ENCODE measurements at places on chromosomes 6 and 20.

DNA sequence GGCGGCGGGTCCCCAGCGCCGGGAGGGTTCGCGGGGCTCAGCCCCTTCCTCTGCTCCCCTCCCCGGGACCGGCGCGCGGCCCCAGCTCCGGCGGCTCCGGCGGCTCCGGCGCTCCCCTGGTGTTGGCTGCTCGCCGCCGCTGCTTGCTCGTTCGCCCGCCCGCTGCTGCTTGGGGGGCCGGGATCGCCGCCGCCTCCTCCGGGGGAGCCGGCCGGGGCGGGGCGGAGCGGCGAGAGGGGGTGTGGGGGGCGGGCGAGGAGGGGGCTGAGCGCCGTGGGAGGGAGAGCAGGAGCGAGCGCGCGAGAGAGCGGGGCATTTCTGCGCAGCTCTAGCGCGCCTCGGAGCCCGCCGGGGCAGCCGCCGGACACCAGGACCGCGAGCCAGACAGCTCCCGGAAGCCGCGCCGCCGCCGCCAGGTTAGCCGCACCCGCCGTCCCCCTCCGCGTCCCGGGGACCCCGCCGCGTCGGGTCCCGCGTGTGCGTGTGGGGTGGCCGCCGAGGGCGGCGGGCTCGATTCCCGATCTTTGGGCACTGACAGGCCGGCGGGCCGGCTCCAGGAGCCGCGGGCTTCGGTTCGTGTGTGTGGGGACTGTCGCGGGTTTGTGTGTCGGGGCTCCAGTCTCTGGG, 62.0 kb upstream of the EPB41L1 start:
- peak; percentile 8 for DNase-seq

DNA sequence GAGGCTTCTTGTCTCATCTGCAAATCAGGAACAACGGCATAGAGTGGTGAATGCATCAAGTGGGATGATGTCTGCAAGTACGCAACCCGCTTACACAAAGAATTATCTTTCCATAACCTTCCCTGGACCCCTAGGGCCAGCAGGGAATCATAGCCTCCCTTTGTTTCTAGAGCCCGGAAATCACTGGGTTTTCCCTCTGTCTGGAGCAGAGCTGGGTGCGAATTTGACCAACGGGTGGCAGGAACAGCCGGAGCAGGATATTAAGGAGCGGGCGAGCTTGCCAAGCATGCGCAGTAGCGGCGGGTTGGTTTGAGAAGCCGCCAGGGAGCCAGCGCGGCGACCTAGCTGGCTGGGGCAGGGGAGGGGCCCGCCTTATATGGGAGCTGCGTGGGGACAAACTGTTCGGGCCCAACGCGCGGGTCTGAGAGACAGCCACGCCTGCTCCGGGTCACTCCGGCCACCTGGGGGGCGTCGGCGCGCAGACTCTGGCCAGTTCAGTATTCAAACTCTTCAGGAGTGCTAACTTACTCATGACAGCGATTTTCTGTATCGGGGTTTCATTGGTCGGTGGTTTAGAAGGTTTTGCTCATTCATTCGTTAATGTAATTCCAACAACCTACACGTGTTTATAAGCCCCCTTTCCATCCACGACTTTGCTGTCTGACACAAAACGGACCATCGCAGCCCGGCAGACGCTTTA, 1.6 kb upstream of the KIF16B start:
- peak; percentile 16 for DNase-seq

GRCh38 chr6:30573113-30573512, 1.9 kb downstream of the ABCF1 start:
- DNase-seq: no peak

DNA sequence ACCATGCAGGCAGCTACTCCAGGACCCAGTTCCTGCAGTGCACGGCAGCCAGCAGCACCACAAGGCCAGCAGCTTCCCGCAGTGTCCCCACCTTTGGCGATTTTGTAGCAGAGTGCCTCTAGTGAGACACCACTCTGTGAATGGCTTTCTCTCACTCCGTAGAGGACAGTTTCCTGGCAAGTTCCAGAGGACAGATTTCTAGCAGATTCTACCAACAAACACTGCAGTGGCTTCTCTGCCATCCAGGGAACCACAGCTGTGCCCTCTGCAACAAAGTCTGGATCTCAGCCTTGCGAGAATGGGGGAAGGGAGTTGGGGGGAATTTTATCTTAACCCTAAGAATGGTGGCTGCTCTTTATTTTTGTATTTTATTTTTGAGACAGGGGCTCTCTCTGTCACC, 28.7 kb downstream of the SNHG17 start:
- DNase-seq: no peak

DNA sequence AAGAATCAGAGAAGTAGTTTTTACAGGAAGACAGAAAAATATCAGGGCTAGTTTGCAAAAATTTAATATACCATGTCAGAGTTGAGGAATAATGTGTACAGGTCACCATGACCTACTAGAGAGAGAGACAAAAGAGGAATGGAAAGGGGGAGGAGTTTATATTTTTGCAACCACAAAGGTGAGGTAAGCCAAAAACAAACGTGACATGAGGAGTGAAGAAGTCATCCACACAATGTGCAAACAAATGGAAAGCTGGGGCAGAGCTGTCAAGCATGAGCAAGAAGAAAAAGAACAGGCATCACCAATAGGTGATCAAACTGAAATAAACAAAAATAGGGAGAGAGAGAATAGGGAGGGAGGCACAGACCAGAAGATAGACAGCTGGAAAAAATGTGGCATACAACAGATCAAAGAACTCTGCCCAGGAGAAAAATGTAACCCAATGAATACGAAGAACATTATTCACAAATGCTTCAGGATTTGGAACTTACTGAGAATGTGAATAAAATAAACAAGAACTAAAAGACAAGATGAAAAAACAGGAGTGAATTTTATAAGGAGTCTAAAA, 15.5 kb downstream of the RARS2 start:
- no peak for DNase-seq

DNA sequence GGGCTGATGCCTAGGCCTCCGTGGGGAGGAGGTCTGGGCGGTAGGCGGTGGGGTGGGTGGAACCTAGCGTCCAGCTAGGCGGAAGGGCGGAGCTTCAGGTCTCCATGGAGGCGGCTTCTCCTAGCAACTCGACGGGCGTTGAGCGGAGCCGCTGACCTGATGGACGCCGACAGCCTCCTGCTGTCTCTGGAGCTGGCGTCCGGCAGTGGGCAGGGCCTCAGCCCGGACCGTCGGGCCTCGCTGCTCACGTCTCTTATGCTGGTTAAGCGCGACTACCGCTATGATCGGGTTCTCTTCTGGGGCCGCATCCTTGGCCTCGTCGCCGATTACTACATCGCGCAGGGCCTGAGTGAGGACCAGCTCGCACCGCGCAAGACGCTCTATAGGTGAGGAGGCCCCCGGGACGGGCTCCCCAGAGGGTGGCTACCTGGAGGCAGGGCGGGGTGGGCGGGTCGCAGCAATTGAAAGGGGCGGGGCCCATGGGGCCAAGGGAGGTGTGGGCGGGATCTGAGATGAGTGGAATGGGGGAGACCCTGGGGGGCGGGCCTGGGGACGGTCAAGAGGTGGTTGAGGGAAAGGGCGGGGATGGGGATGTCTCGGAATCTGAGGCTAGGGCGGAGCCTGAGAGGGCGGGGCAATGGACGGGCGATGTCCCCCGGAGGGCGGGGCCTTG, at the start of gene RSPH9:
RSPH9 (plus strand) TSS at position 97 of the 673 bp plus-strand sequence; CDS start at position 160, 63 bp downstream.
- DNase-seq: no peak

DNA sequence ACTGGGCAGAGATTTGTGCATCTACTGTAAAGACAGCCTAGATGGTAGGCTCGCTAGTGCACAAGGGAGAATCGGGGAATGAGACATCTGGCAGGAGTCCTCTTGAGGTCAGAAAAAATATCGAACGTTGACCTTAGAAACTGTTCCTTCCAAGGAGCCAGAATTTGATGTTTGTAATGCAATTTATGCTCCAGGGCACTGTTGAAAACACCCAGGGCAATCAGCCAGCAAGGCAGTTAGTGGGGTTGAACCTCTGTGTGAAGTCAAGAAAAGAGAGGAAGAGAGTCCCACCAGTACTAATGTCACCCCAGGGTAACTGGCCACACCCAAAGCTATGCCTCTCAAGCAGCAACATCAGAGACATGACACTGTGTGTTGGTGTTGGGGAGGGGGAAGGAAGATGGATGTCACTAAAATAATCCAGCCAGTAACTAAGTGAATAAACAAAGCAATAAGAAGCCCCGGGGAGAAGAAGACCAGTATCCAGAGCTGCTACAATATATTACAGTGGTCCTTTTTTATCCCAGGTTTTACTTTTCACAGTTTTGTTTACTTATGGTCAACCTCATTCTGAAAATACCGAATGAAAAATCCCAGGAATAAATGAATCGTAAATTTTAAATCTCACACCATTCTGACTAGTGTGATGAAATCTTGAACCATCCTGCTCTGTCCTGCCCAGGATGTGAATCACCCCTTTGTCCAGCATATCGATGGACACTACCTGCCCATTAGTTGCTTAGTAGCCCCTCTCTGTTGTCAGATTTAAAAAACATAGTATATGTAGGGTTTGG, 32.9 kb upstream of the PDE10A start:
- DNase-seq: no peak

DNA sequence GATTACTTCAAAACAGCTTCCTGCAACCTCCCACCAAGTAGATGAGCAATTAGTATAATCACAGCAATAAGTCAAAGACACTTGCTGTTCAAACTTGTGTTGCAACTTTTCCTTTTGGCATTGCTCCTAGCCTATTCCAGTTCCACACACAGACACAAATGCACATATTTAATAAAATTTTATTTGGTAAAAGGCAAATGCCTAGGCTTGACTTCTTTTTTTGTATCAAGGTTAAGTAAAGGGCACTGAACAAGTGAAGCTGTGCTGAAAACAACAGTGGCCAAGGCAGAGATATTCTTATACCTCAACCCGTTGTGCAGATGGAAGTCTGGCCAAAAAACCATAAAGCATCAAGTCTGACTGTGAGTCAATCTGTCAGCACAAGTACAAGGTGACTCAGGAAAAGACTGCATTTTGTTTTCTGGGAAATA, 708.4 kb upstream of the CITED2 start:
- no peak for DNase-seq

- no peak for DNase-seq
These were observed 86.7 kb downstream of the TNFAIP3 start for GRCh38 chr6:137953761-137954160.

DNA sequence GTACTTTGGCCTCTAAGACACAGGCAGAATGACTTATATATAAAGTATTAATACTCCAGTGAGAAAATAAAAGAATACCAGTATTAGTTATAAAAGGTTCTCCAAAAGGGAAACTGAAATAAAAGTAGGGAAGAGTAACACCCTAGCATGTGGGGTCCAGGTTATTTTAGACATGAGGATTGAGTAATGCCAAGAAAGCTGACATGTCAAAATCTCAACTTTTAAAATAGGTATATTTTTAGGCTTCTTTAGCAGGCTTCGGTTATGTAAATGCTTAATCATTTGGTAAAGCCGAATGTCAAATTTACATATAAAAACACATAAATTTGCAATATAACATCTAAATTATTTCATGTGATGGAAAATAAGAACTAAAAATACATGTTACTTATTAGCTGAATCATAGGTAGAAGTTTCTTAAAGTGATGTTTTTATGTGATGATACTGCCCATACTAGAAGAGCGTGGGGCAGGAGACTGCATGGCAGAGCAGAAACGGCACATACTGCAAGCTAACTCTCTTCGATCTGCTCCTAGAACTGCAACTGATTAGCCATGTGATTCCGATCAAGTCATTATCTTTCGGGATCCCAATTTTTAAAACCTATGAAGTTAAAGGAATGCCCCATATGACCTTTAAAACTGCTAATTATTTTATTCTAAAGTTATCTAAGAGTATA, 129.4 kb upstream of the DST start:
- no peak for DNase-seq

- no peak for DNase-seq
These were observed 59.2 kb downstream of the AKAP12 start for GRCh38 chr6:151299011-151299410.

DNA sequence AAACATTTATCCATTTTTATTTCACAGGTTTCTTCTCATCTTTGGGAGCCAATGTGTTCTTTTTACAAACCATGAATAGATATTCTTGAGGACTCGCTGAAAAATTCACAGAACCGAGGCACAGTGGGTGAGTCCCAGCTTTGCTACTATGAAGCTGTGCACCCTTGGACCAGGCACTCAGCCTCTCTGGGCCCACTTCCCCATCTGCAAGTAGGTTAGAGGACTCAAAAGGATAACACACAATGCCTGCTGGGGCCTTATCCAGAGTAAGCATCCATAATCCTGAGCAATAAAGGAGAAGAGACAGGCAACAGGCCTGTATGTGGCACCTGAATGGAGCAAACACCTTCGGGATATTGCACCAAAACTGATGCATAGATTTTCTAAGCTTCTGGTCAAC, 153.3 kb downstream of the PREX1 start:
- no peak for DNase-seq

- DNase-seq: no peak
These were observed 350.9 kb upstream of the NRSN1 start for GRCh38 chr6:23775127-23775526.

DNA sequence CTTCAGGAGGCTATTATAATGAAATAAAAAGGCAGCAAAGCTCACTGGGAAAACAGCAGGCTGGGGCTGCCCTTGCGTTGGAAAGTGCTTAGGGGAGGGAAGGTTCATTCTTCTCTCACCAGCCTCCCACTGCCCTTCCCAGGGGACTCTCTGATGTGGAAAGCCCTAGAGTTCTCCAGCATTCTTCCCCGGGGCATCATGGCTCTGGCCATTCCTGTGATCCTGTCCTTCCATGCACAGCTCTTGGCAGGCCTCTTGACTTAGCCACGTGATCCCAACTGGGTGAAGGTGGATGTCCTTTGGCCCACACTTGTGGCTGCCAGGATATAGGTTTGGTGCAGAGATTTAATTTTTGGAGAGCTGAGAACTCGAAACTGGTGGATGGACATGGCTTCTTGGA, 58.0 kb upstream of the ZNF831 start:
- no peak for DNase-seq

DNA sequence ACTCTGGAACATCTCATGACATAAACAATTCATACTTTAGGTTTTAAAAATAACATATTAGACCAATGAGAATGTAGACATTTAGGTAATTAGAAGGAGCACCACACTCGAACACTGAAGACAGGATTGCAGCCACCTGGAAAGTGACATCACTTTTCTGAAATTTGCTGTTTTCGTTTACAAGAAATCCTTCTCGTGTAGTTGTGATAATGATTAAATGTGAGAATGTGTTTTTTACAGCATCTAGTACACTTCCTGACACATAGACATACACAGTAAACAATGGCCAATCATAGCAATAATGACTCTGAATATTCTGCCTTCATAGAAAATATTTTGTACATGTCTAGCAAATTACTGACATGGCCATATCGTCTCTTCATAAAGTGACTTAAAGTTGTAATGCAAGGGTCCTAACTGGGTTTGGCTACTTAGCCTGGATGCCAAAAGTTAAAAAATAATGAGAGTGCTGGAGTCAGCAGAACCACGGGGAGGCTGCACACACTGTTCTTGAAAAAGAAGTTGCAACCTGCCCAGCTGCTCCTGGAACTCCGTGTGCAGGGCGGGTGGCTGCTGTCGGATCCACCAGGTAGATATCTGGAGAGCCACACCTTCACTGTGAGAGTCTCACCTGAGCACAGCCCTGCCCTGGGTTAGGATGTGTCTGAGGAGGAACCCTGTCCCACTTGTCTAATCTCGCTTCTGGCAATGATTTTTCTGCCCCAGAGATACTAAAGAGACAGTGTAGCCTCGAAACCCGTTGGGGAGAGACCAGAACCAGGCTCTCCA, 212.9 kb downstream of the QKI start:
- DNase-seq: no peak

DNA sequence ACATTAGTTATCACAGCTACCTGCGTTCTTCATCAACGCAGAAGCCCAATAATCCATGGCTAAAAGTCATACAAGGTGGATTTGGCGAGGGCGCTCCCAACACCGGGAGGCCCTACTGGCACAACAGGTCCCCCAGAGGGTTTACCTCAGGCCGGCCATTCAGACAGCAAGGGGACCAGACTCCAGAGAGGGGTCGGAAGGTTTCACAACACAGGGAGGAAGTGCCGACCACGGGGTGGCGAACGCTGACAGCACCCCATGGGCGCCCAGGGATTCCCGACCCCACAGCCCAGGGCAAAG, 1515.9 kb upstream of the DEFB115 start:
- DNase-seq: no peak

All from activated naive CD4-positive, alpha-beta T cell (primary cell).